Adrenal gland (tissue), 19 donors: ENCODE measurements at places on chromosomes 1 and 21.

GRCh38 chr1:18637511-18637960, 6.9 kb downstream of the PAX7 start:
- no peak for DNase-seq

DNA sequence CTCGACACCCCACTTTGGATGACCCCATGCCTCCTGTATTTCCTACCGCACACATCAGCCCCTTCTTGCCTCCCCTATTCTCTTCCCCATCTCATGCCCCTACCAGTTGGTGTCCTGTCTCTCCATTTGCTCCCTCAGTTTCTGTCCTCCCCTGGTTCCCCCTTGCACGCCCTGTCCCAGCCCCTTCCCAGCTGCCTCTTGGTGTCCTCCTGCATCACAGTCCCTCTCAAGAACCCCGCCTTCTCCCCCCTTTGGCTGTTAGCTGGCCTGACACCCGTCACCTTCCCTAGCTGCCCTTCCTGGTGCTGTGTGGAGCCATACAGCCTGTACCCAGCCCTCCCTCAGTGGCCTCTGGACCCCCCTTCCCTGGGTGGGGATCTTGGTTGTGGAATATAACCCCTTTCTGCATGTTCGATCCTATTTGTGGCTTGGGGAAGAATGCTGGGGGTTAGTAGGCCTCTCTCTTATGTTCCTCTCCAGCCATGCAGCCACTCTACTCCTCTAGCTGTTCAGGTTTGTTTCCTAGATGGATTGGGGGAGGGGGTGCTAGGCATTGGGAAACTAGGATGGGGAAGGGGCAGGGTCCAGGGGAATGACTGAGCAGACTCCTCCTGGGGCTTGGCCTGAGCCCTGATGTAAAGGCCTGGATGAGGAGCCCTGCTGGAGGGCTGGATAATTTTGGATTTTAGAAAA, 41.4 kb upstream of the NFASC start:
- DNase-seq = no peak

DNA sequence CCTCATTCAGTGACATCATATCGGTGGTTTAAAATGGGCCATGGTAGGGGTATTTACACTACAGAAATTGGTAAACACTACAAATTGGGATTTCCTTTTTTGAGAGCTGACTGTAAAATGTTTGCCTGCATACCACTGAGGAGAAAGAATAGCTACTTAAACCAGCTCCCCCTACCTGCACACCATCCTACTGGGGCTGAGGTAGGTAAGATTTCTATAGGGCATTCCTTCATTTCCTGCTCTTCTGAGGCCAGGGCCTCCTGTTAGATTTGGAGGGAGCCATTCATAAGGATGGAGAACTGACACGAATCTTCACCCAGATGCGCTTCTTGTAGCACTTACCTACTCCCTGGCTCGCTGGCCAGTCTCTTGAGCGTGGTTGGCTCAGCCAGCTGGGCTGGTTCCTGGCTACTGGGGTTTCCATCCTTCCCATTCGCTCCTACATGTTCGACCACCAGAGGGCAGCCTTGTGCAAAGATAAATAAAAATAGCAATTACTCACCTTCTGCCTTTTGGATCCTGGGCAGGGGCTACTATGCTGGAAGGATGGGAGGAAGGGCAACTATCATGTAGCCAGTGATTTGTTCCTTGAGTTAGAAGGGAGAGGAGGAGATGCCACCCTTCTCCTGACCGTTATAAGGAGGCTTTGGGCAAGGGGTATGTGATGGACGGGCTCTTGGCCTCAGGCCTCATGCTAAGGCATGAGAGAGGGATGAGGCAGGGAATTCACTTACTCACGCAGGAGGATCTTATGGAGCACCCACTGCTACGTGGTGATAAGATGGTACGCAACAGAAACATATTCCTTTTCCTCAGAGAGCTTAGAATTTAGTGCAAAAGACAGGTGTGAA, 10.7 kb downstream of the OPTC start:
- DNase-seq = peak; percentile 77

DNA sequence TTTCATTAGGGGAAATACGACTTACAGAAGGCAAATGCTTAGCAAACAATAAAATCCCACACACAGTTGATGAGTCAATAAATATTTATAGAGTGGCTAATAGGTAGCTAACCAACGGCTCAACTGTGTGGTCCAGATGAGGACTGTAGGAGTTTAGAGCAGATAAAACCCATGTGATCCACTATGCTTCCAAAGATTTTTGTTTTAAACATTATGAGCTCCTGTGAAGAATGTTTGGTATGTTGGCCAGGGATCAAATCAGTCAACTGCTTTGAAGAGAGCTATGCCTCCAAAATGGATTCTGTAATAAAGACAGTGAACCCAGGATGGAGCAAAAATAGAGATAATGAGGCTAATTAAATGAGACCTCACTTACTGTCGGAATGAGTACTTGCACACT, 72.3 kb upstream of the COL11A1 start:
- DNase-seq = no peak

DNA sequence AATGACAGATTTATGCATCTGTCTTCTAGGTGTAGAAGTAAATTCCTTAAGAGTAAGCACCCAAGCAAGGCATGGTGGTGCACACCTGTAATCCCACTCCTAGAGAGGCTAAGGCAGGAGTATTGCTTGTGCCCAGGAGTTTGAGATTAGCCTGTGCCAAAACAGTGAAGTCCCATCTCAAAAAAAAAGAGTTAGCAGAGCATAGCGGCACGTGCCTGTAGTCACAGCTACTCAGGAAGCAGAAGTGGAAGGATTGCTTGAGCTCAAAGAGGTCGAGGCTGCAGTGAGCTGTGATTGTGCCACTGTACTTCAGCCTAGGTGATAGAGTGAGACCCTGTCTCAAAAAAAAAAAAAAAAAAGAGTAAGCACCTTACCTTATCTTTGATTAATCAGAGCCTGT, 15.1 kb upstream of the TIPRL start:
- DNase-seq = no peak

DNA sequence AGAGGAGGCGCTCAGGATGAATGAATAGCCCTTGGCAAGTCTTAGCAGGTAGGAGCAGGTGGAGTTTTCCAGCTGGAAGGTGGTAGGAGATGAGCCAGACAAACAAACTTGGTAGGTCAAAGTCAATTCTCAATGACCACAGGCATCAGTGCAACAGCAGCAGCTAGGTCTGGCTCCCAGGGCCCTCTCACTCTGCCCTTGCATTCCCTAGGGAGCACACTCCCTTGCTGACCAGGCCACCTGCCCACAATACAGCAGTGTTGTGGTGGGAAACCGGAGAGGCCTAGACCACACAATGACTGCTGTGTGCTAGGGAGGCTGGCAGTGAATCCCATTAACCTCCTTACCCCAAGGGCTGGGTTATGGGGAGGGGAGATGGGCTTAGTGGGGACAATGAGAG, 13.0 kb upstream of the PAQR6 start:
- DNase-seq = no peak

DNA sequence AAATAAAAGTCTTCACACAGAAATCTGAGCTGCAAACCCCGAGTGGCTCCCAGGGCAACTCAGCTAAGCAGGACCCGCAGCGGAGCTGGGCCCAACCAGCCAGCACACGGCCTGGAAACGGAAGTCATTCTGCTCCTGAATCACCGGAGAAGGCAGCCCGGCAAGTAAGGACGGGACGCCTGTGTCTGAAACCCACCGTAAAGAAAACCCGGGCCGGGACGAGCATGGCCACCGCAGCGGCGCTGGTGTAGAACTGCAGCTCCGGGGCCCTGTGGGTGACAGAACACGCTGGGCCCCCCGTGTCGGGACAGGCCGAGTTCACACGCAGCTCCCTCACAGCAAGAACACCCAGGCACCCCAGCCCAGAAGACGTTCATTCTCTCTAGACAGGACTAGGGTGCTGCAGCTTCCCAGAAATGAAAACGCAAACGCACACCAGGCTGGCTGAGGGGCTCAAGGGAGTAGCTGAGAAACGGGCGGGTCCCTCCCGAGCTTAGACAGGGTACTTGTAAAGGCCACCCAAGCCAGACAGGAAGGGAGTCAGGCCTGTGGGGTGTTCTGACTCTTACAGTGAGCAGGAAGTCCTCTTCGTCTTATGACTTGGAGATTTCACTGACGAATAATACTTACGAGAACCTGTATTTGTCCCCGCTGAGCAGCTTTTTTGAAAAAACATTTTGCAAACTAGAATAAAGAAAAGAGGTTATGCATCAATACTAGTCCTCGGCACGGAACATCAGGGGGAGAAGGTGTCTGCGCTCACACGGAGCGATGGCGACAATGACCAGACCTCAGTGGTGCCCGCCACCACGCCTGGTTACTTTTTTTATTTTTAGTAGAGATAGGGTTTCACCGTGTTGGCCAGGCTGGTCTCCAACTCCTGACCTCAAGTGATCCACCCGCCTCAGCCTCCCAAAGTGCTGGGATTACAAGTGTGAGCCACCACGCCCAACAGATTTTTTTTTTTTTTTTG, 10.9 kb upstream of the CDK11B start:
- no peak for DNase-seq

GRCh38 chr1:201870397-201870796, 18.3 kb upstream of the SHISA4 start:
- DNase-seq = no peak

DNA sequence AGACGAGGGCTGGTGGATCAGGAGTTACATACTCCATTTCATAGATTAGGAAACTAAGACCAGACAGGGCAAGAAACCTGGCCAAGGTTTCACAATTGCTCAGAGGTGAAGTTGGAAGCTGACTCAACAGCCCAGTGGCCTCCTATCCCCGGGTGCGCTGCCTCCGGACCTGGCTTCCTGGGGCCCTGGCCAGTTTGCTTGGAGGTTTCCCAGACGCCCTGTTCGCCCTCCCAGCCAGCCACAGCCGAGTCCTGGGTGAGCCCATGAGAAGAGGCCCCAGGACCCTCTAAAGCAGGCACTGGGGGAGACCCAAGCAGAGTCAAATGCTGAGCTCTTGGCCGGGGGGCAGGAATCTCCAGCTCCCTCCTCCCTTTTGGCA, 180.1 kb downstream of the ZBTB18 start:
- no peak for DNase-seq

DNA sequence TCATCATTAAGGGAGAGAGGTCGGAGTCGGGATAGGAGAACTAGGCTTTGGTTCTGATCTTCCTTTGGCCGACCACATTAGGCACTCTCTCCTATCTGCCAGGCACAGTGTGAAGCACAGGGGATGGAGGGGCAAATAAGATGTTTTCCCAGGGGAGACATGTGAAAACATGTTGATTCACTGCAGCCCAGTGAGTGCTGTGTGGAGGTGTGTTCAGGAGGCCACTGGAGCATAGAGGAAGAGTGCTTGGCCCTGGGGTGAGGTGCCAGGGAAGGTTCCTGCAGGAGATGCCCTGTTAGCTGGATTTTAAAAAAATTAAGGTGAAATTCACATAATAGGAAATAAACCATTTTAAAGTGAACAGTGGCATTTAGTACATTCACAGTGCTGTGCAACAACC, 3.7 kb downstream of the VANGL2 start:
- no peak for DNase-seq

- no peak for DNase-seq
Measured at GRCh38 chr1:154729577-154729976, 121.6 kb upstream of the ADAR start.

DNA sequence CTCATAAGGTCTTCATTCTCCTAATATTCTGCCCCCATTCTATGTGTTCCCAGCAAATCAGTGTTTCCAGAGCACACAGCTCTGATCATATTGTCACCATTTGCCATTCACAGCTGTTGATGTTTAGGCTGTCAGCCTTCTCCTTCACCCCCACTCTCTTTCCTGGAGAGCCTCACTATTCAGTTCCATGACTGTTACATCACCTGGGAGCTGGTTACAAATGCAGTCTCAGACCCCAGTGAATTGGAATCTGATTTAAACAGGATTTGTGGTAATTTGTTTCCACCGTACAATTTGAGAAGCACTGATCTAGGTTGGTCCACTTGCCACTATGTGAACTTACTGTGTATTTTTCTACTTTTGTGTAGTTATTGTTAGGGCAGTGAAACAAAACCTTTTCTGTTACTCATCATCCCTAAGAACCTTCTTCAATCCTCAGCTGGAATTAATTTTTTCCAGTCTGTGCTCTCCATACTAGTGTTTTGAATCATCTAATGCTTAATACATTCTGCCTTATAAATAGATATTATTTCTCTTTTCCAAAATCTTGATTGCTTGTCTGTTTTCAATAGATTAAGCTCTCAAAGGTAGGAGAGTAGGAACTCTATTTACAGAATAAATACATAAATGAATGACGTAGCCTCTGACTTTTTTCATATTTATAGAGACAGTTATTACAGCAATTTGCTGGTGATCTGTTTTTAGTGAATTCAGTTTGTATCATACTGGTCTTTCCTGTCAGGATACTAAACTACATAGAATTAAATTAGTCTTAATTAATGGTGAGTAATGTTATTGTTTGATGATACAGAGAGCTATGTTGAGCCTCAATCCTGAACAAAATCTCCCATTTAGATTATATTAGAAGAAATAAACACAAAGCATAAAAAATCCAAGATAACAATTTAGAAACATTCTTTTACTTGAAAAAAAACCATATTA, 8.1 kb downstream of the SNX7 start:
- DNase-seq = no peak

GRCh38 chr1:156845055-156845952, 13.6 kb downstream of the INSRR start:
- no peak for DNase-seq

DNA sequence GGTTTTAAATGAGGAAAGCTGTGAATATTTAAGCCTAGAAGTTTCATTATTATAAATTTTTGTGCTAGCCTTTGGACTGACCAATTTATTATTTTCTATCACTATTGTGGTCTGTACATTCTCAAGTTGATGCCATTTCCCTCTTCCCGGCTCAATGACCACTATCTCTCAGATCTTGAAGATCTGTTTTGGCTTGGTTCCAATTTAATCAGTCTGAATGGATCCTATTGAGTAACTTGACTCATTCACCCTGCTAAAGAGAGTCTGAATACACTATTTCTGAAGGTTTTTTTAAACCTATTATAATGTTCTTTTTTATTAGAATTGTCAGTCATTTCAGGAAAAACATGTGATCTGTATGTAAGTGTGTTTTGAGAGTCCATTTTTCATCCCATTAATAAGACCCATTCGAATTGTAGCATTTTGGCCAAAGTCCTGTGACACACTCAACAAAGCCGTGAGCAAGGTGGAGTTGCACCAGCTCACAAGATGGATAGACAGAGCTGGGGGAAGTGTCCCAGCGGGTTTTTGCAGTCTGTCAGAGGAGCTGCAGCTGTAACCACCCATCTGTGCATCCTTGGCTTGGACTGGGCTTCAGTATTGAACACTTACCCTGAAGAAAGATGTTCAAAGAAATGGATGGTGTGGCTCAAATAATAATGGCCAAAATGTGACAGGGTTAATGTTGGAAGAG, 145.6 kb downstream of the NFIA start:
- no peak for DNase-seq
